ENCODE measurements at places on chromosomes 2 and 18.

GRCh38 chr18:79570266-79571201 lies 109.1 kb upstream of the CTDP1 start:
- peak; percentile 47 for ATAC-seq

- ATAC-seq, result no peak
Observed at GRCh38 chr2:135320465-135321355, 210.3 kb downstream of the ZRANB3 start.

GRCh38 chr2:46985512-46985911 lies 69.9 kb upstream of the MCFD2 start:
- ATAC-seq, result peak; percentile 70

- ATAC-seq, result no peak
Observed at GRCh38 chr2:49251766-49252165, 97.5 kb upstream of the FSHR start.

GRCh38 chr2:231057590-231057989 lies 923 bp downstream of the PSMD1 start:
- no peak for ATAC-seq

DNA sequence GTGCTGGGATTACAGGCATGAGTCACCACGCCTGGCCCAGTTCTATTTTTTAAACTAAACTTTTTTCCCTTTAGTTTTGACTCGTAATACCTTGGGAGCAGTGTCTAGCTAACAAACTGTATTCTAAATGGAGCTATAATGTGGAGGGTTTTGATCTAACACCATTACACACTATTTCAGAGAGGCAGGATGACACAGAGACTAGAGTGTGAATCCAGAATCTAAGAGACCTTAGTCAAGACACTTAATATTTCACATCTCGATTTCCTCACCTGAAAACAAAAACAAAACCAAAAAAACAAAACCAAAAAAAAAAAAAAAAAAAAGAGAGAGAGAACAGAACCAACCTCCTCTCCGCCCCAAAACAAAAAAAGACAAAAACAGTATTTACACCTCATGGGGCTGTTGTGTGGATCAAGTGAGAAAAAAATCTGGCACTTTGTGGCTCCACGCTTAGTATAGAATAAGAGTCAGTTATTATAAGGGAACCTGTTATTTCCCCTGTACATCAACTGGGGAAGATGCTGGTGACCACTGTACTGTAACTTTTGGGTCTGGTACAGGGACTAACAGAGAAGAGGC lies 31.3 kb downstream of the DARS1 start:
- ATAC-seq, result peak; percentile 70

- peak; percentile 48 for ATAC-seq
Observed at GRCh38 chr2:206530727-206531126, 87.4 kb downstream of the ADAM23 start.

DNA sequence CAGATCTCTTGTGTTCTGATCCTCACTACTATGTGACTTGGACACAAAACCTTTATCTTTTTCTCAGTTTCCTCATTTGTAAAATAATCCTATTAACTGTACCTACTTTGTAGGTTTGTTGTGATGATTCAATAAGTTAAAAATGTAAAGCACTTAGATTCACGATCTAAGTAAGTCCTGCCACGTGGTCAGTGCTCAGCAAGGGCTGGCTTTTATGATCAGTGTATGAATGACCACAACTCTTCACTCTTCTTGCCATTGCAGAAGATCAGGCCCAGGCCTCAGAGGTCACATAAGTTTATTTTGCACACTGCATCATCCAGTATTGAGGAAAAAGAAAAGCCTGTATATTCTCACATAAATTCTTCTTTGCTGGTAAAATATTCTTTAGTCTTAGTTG lies 1192.5 kb upstream of the ACVR2A start:
- ATAC-seq, result no peak

- no peak for ATAC-seq
Observed at GRCh38 chr2:239184179-239184578, 216.6 kb downstream of the HDAC4 start.

DNA sequence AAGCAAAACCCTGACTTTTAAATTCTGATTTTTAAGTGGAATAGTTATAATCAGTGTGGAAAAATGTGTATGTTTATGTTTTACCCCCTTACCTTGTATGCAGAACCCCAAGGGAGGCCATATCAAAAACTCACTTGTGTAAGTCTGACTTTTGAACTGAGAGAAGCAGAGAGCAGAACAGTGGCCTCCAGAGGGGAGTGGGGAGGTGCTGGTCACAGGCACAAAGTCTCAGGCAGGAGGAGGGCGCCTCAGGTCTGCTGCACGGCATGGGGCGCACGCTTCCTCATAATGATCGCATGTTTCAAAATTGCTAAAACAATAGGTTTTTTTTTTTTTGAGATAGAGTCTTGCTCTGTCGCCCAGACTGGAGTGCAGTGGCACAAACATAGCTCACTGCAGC lies 127.8 kb downstream of the TPO start:
- no peak for ATAC-seq

DNA sequence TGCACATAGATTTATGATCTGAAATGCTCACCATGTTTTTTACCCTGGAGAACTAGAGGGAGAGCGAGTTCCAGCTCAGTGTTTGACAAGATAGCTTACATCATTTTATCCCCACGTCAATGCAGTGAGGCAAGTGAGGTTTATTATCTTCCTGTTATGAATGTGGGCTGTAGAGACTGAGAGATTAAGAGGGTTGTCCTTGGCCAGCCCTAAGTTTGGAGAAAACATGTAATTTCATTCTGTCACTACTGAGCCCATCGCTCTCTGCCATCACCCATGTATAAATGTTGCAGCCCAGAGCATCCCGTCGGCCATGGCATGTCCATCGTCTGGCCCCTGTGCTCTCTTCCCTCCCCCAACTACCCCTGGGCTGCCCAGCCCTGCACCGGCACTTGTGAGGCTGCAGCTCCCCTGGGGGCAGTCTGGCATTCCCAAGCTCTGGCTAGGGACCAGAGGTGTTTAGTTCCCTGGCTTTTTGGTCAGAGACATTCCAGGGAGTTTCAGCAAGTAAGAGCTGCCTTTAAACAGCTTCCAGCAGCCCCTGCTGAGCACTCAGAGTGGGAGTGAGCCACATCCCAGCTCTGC lies 136.7 kb downstream of the ANTXR1 start:
- no peak for ATAC-seq

GRCh38 chr2:96951125-96951654 lies 35.2 kb downstream of the FAM178B start:
- ATAC-seq, result peak; percentile 85

GRCh38 chr2:146365041-146365440 lies 1479.8 kb upstream of the ACVR2A start:
- no peak for ATAC-seq

DNA sequence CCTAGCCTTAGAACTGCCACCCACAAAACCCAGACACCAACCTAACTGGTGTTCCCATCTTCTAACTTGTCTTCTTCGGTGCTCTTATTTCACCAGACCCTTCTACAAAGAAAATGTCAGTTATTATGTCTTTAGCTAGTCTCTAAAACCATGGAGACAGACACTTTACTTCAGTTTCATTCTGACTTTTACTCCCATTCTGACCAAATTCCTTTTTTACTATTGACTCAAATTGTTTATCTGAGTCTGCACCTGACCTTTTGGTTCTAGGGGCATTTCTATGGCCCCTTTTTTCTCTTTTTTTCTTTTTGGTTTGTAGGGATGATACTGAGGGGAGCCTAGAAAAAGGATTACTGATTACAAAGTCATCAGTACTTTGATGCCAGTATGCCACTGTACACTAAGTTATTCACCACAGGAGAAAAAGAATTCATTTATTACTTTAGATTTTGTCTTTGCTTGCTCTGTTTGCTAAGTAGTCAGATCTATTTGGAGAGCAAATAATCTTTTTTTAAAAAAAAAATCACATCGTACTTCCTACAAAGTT lies 6.8 kb upstream of the SLC1A4 start:
- ATAC-seq, result peak; percentile 59

All from activated CD4-positive, CD25-positive, alpha-beta regulatory T cell treated with anti-CD3 and anti-CD28 coated beads, Interleukin-2, amount 50 U/mL, for 24 hours (primary cell).